ENCODE measurements at places on chromosomes 6 and 20.

DNA sequence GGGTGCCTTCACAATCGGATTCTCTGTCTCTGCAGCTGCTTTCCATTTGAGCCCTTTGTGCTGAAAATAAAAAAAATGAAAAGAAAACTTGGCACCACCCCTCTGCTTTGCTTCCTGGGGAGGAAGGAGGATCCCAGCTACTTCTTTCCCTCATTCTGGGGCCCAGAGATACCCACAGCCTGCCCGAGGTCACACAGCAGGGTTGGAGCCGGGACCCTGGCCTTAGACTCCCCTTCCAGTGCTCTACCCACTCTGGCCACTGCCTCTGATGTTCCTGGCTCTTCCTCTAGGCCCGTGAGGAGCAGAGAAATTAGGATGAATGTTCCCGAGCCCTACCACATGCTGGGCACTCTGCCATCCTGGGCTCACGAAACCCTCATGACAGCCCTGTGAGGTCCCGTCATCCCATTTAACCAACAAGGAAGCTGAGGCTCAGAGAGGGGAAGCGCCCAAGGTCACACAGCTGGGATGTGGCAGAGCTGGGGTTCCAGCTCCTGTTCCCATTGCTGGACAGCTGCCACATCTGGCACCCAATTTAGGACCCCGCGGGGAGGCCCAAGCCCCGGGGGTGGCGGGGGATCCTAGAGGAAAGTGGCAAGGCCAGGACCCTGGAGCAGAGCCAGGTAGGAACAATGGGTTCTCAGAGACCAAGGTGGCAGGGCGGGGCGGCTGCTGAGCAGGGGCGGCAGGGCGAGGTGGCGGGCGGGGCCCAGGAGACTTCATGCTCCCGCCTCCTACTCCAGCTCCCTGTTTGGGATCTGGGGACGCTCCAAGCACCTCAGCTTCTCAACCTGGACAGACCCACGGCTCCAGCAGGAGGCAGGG lies 76.6 kb downstream of the CEBPB start:
- DNase-seq = no peak

GRCh38 chr6:113364766-113365165 lies 492.4 kb upstream of the MARCKS start:
- DNase-seq = no peak

DNA sequence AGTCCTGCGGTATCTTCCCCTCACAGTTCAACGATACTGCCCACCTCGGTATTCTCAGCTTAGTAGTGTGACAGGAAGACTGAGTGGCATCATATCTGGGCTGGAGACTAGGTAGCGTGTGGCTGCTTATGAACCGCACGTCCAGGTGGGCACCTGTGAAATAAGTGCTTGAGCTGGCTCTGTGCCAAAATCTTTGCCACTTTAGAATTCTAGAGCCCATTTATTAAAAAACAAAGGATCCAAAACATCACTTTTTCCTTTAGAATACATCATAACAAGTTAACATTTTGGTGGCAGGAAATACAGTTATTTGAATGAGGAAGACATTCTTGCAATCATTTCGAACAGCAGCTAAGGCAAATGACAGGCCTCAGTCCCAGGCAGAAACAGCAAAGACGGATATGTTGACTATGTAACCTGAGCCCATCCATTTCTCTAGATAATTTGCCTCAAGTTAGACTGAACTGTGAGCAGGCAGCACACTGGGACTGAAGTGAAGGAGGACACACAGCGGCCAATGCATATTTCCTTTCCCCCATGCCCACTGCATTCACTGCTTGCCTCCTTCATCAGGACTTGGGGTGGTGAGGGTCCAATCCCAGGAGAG lies 136.6 kb downstream of the GMDS start:
- no peak for DNase-seq

GRCh38 chr20:17874271-17875105 lies 94.1 kb downstream of the SNX5 start:
- no peak for DNase-seq

GRCh38 chr6:40408786-40409542 lies 178.2 kb downstream of the LRFN2 start:
- no peak for DNase-seq

DNA sequence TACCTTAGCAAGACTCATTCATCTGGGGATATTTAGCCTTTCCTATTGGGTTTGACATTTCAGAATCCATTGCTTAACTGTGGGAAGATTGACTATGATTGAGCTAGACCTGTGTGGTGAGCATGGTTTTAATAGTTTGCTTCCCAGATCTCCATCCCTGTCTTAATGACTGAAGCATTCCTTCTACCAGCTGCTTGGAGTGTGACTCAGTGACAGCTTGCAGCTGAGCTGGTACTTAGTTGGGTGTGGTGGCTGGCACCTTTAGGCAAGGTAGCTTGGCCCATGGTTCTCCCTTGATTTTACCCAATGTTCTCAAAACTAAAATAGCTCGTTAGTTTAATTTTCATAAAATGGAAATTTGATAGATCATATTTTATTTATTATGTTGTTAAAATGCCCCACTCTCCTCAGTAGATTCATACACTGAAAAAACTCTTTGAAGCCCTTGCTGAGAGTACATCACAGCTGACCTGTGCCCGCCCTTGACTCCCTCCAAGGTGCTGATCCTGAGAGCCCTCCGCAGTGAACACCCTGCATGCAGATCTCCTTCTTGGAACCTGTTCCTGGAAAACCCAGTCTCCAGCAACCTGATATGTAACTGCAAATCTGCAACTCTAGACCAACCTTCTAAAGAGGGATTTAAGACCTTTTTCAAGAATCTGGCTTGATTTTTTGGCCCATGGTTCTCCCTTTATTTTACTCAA lies 19.1 kb downstream of the DOK5 start:
- no peak for DNase-seq

GRCh38 chr6:125157725-125158124 lies 4.2 kb downstream of the TPD52L1 start:
- no peak for DNase-seq

GRCh38 chr6:161211380-161212035 lies 62.4 kb downstream of the AGPAT4 start:
- no peak for DNase-seq

DNA sequence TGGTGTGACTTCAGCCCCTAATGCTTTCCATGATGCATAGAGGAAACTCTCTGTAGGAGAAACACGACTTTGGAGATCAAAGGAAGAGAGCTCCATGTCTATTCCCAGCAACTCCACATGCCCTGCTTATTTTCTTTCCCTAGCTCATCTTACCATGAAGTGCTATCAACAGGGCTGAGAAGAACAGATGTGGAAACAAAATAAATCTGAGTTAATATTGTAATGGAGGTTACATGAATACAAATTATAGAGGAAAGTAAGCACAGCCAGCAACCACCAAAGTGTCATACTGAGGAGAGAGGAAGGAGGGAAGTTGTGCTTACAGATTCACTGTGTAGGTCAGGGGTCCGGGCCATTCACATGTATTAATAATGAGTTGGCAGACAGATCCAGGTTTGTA lies 157.5 kb downstream of the RFPL4B start:
- DNase-seq = no peak

GRCh38 chr6:150925590-150925928 lies 60.1 kb downstream of the MTHFD1L start:
- DNase-seq = no peak

DNA sequence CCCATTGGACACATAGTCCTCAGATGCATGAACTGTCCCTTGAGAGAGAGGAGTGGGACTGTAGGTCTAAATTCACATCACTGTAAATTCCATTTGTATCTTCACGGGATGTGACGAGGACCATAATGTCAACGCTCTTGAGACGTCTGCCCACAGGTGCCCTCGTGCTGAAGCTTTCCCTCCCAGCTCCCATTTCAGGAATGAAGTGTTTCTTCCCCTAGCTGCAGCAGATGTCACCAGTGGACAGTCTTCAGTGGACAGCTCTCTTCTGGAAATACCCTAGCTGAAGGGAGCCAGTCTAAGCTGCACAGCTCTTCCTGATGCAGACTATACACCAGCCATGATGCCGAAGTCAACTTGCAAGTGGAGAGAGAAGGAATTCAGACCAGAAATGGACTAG lies 217.4 kb upstream of the ECI2 start:
- DNase-seq = no peak

GRCh38 chr20:31824554-31825313 lies 5.6 kb downstream of the MYLK2 start:
- peak; percentile 76 for DNase-seq

- DNase-seq = peak; percentile 59
These were observed 33.7 kb downstream of the SRSF3 start for GRCh38 chr6:36627801-36628246.

GRCh38 chr20:23286346-23286745 lies 64.2 kb upstream of the NXT1 start:
- no peak for DNase-seq

GRCh38 chr6:90216072-90216977 lies 80.3 kb downstream of the BACH2 start:
- DNase-seq = no peak

- no peak for DNase-seq
These were observed 36.3 kb downstream of the RNF146 start for GRCh38 chr6:127302728-127303660.

DNA sequence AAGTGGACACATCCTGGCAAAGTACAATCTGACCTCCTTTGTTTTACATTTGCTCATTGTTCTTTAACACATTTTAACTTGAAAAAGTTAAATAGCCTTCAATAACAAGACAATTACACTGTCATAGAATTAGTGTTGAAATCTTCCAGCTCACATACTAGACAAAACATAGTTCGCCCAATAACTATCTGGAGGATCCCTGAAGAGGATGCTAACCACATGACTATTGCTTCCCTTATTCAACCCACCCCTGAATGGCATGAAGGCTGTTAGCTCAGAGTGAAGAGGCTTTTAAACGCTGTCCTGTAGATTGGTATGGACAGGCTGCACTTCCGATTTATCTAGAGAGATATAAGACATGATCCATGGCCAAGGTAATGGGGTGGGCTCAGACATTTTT lies 15.0 kb upstream of the DSE start:
- no peak for DNase-seq

GRCh38 chr6:138503881-138504680 lies 4.8 kb upstream of the NHSL1 start:
- no peak for DNase-seq

GRCh38 chr6:3948866-3949265 lies 99.7 kb downstream of the FAM50B start:
- no peak for DNase-seq
